Esophagus muscularis mucosa (tissue), 4 donors: ENCODE measurements at places on chromosomes 1 and 21. TPM values are rescaled to one million over a fixed set of nuclear protein-coding genes. Genes with fewer than 3 reads are reported as not detected.

DNA sequence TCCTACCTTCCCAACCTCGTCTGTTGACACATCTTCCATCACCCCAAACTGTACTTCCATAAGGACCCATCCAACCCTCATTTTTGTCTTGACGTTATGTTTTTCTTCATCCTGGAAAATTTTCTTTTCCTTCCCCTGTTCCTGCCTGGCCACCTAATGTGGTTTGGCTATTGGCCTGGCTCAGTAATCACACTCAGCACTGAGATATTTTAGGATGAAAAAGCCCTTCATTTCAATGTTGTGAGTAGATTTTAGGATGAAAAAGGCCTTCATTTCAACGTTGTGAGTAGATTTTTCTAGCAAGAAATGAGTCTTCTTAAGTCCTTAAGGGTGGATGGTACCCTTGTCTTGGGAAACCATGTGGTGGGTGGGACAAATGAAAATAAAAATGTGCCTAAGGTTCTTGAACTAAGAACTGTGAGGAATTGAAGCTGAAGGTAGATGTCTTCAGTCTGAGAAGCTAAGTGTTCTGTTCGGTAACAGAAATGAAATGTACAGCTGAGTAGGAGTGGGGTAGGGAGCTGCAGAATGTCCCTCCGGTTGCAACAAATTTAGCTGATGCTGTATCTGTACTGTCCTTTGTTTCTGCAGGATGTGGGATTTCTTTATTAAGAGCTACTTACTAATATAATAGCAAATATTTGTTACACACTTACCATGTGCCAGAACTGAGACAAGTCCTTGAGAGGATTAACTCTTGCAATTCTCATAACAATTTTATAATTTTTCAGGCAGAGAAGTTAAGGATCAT, 36.1 kb downstream of the DNTTIP2 start:
- no peak overlapping the region for H3K27ac ChIP-seq
- H3K27me3 ChIP-seq, result no peaks in the 10 kb centered on the region
- peaks cover 20% of the 10 kb centered on the region for H3K4me1 ChIP-seq
- no peak overlapping the region for H3K4me3 ChIP-seq
- peak; percentile 1 for DNase-seq

DNA sequence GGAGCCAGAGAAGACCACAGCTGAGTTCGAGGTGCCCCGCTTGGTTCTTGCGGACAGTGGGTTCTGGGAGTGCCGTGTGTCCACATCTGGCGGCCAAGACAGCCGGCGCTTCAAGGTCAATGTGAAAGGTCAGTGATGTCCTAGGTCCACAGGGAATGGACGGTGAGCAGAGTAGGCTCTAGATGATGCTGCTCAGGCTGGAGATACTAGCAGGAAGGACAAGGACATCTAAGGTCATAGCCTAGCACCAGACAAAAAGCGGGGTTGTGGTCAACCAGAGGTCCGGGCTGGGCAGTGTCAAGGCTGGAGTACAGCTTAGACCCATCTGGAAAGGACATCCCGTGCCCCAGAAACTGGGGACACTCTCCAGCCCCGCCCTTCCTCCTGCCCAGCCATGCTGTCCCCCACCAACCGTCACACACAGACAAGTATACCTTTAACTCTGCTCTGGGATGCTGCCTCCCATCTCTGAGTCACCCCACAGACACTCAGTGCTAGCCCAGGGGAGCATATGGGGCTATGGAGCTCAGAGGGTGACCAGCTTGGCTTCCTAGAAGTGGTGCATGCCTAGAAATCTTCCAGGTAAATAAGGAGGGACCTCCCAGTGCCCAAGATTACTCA, 8.7 kb downstream of the TIE1 start:
- H3K27me3 ChIP-seq, result no peaks in the 10 kb centered on the region
- H3K27ac ChIP-seq, result no peak overlapping the region
- H3K36me3 ChIP-seq, result peaks cover 84% of the 10 kb centered on the region
- no peak overlapping the region for H3K4me3 ChIP-seq
- H3K4me1 ChIP-seq, result peaks cover 5% of the 10 kb centered on the region

DNA sequence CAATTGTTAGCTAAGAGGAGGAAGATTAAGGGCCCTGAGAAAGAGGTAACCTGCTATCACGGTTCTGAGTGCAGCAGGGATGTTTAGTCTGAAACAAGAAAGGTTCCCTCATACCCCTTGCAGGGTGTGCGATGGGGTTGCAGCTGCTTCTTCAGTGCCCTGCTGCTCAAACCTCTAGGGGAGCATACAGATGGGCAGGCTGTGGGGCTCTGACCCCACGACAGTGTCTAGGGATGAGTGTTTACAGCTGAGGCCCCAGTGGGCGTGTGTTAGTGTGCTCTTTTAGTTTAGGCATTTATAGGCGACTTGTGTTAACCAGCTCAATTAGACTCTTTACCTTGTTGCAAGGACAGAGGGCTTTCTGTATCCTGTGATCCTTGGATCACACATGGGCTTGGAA, 41.3 kb upstream of the PLA2G5 start:
- DNase-seq, result no peak
- H3K4me1 ChIP-seq, result no peaks in the 10 kb centered on the region
- no peak overlapping the region for H3K4me3 ChIP-seq
- no peaks in the 10 kb centered on the region for H3K27me3 ChIP-seq
- H3K27ac ChIP-seq, result no peak overlapping the region

Gene VWA5B1
- not detected for total RNA-seq

DNA sequence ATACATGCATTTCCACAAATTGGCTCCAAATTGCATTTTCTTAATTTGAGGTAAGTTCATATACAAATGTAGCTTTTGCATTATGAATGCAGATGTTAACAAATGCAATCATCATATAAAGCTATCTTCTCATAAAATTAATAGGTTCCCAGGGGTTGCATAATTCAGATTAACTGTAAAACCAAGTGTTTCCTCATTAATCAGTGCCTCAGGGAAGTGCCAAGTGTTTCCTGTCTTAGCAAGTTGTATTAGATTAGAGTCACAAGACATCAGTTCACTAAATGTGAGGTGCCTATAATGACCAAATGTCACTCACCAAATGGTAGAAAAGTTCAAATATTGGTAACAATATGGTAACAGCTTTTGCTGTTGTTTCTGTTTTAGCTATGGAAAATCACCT, 140.8 kb downstream of the PTGER3 start:
- no peaks in the 10 kb centered on the region for H3K27me3 ChIP-seq
- no peak overlapping the region for H3K4me3 ChIP-seq
- H3K4me1 ChIP-seq, result no peaks in the 10 kb centered on the region
- no peaks in the 10 kb centered on the region for H3K36me3 ChIP-seq

Gene MIS18A
- total RNA-seq, result 4.6 TPM

DNA sequence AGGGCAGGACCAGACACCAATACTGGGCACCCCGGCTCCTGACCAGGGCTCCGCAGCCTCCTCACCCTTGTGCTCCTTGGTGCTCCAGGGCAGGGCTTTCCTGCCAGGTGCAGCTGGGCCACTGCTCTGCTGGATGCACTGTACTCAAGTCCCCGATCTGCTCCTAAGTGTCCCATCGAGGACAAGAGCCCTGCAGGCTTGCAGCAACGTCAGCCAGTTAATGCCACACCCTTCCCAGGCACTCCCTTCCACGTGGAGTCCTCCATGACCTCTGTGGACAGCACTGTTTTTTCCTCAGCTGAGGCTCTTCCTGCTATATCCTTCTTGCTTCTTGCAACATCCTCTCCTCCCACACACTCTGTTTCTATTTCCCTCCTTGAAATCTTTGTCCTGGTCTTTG, 94.0 kb upstream of the NGF start:
- H3K27ac ChIP-seq, result no peak overlapping the region
- DNase-seq, result peak; percentile 45
- H3K27me3 ChIP-seq, result no peaks in the 10 kb centered on the region
- no peaks in the 10 kb centered on the region for H3K36me3 ChIP-seq
- H3K4me1 ChIP-seq, result no peaks in the 10 kb centered on the region

Gene CD1D
- total RNA-seq, result 1.3 TPM

DNA sequence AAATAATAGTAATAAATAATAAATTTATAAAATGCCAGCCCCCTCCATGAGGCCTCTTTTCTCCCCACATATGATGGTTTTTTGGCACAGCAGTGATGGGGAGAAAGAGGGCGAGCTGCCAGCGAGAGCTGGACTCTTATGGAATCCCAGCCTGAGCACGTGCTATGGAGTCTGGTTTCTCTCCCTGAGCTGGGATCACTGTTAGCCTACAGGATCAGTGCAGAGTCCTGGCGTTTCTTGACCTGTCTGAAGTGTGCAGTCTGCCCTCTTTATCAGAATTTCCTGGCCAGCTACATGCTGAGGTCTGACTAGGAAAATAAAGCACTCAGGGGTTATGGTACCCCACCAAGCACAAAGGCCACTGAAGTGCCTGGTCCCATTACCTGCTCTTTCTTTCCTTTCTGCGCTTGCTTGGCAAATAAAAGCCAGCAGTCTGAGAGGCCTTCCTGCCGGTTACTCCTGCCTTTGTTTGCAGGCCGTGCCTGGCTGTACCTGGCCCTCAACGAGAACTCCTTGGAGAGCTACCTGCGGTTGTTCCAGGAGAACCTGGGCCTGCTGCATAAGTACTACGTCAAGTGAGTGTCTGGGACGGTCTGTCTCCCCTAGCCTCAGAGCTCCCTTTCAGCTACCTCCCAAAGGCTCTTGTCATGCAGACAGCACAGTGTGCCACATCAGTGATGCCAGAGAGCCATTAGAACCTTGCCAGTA, 18.5 kb upstream of the SLC25A34 start:
- peaks cover 55% of the 10 kb centered on the region for H3K4me1 ChIP-seq
- H3K27ac ChIP-seq, result peak overlapping the region; percentile 13
- no peak for DNase-seq
- no peak overlapping the region for H3K4me3 ChIP-seq
- H3K27me3 ChIP-seq, result no peaks in the 10 kb centered on the region

DNA sequence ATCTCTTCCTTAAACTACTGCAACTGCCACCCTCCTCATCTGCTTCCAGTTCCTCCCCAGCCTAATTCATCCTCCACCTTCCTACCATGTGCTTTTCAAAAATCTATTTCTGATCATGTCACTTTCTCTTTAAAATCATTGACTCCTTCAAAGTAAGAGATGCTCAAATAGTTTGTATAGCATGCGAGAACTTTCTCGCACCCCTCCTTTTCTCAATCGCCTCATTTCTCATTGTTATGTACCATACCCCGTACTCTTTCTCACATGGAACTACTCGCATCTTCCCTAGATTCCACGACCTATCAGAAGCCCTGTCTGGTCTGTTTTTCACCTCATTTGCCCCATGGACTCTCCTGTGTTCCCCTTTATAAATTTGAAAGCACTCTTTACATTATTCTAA, 238.2 kb downstream of the NRIP1 start:
- H3K4me3 ChIP-seq, result no peak overlapping the region
- DNase-seq, result no peak
- no peaks in the 10 kb centered on the region for H3K27me3 ChIP-seq
- H3K4me1 ChIP-seq, result no peaks in the 10 kb centered on the region
- no peaks in the 10 kb centered on the region for H3K36me3 ChIP-seq

Gene CRYBG2
- total RNA-seq, result not detected

DNA sequence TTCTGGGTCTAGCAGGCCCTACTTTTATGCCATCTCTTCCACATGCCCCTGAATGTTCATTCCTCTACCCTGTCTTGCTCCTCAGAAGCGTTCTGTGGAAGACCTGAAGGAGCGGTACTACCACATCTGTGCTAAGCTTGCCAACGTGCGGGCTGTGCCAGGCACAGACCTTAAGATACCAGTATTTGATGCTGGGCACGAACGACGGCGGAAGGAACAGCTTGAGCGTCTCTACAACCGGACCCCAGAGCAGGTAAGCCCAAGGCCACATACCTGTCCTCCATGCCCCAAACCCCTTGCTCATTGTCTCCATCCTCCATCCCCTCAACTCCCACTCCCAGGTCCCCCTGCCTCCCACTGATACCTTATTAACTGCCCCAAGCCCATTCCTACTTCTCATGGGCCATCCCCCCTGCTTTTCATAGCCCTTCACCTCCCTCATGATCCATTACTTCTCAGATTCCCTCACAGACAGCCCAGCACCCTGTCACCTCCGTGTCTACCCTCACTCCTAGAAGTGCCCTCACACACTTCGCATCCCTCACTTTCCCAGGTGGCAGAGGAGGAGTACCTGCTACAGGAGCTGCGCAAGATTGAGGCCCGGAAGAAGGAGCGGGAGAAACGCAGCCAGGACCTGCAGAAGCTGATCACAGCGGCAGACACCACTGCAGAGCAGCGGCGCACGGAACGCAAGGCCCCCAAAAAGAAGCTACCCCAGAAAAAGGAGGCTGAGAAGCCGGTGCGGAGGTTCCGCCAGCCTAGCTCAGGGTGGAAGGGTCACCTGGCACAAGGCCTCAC, 5.4 kb downstream of the DMAP1 start:
- no peak for DNase-seq
- H3K4me3 ChIP-seq, result no peak overlapping the region
- no peaks in the 10 kb centered on the region for H3K27me3 ChIP-seq
- peaks cover 68% of the 10 kb centered on the region for H3K36me3 ChIP-seq

Gene KCNK1
- total RNA-seq, result 1.2 TPM

Gene CELA3A
- not detected for total RNA-seq

GRCh38 chr1:88519156-88519555, 164.9 kb upstream of the PKN2 start:
- no peak overlapping the region for H3K4me3 ChIP-seq
- no peaks in the 10 kb centered on the region for H3K27me3 ChIP-seq
- H3K4me1 ChIP-seq, result peaks cover 30% of the 10 kb centered on the region
- no peak for DNase-seq
- peak overlapping the region; percentile 2 for H3K27ac ChIP-seq

Gene XCL2
- not detected for total RNA-seq

Gene CSMD2
- total RNA-seq, result 0.42 TPM

Gene PHGDH
- 42.7 TPM for total RNA-seq

DNA sequence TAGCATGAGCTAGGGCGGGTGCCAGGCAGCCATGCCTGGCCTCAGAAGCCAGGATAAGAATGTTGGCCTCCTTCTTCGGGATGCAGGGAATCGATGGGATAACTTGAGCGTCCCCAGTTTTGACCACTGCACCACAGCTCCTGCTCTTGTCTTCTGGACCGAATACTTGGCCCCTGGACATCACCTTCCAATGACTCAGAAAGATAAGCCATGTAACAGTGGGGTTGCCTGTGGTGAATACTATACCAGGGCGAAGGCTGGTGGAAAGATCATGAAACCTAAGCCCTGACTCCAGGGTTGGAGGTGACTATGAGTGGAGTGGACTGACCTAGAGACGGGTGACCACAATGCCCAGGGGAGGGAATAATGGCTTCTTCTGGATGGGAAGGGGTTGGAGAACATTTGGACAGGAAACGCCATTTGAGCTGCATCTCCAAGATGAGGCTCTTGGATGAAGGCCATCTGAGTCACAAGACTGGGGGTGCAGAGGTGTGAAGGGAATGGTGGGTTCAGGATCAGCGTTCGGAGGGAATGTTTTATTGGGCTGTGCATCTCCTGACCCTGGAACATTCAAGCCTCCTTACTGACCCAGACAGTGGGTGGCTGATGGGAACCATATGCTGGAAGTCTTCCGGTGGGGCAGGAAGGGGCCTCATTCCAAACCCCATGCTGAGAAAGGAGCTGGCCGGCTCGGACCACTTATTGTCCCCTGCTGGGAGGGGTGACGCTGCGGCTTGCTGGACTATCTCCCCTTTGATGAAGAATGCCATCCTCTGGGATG, 18.5 kb upstream of the KCNE2 start:
- peaks cover 40% of the 10 kb centered on the region for H3K4me1 ChIP-seq
- no peaks in the 10 kb centered on the region for H3K36me3 ChIP-seq
- H3K27ac ChIP-seq, result peak overlapping the region; percentile 55
- DNase-seq, result no peak
- H3K27me3 ChIP-seq, result no peaks in the 10 kb centered on the region

Gene UBASH3A
- not detected for total RNA-seq

- no peak overlapping the region for H3K27ac ChIP-seq
- H3K4me1 ChIP-seq, result peaks cover 9% of the 10 kb centered on the region
- no peak for DNase-seq
- H3K27me3 ChIP-seq, result no peaks in the 10 kb centered on the region
- no peaks in the 10 kb centered on the region for H3K36me3 ChIP-seq
Observed at GRCh38 chr1:96973605-96974004, 252.0 kb downstream of the PTBP2 start.
